ENCODE measurements at places on chromosomes 11 and 22.
A peak's percentile ranks its signal among the peaks of the same experiment; 100 is the strongest.

DNA sequence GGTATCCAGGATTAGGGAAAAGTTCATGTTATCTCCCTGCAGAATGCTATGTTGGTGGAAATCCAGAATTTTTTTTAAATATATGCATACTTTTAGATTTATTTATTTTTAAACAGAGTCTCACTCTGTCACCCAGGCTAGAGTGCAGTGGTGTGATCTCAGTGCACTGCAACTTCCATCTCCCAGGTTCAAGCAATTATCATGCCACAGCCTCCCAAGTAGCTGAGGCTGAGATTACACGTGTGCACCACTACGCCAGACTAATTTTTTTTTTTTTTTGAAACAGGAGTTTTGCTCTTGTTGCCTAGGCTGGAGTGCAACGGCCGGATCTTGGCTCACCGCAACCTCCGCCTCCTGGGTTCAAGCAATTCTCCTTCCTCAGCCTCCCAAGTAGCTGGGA, 2.6 kb downstream of the PACSIN2 start:
- DNase-seq: no peak

- DNase-seq: peak; percentile 84
Measured at GRCh38 chr22:20552443-20553401, 45.3 kb downstream of the MED15 start.

DNA sequence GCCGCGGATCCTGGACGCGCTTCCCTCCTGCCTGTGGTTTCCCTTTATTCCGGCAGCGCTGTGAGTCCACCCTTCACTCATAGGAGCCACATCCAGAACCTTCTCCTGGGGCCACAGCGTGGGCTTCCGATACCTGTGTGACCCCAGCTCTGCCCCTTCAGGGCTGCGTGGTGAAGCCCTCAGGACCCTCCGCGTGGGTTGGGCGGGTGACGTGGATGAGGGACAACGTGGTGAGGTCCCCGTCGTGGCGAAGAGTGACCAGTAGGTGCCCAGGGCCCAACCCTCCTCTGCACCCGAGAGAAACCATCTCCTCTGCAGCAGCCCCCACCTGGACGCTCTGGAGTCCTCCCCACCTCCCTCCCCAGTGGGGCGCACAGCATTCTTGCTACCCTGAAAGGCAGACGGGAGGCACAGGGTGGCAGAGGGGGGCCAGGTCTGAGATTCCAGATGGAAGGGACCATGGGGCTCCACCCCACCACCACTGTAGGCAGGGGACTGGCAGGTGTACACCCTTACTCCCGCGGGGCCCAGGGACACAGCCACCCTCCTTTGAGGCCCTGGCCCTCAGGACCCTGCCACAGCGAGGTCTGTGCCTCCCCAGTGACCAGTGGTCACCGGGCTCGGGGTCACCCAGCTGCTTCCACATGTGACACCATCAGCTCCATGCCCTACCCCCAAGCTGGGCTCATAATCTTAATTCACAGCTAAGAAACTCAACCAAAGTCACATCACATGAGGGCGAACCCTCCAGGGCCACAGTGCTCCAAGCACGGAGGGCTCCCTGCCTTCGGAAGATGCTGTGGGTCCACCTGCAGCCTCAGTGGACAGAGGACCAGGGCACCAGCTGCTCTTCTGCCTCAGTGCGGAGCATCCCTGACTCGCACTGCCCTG, 3.4 kb upstream of the ZBED4 start:
- DNase-seq: no peak

DNA sequence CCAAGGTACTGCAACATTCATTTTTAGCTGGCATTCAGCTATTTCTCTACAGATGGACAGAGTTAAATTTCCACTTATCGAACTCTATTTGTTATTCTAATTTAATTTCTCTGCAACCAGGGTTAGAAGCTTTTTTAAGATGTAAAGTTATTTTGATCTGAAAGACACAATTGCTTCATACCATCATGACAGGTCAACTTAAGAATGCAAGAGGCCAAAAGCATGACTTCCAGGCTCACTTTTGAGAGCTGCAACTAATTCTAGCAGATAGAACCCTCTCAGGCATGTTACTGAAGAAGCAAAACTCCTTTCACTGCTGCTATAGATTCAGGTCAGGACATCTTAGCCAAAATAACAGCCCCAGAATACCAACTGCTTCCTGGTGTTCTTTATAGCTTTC, 86.5 kb upstream of the GALNT18 start:
- peak; percentile 4 for DNase-seq

GRCh38 chr22:19742160-19743066, 18.2 kb upstream of the TBX1 start:
- no peak for DNase-seq

- DNase-seq: no peak
Measured at GRCh38 chr22:27794226-27794625, 7.3 kb downstream of the MN1 start.

DNA sequence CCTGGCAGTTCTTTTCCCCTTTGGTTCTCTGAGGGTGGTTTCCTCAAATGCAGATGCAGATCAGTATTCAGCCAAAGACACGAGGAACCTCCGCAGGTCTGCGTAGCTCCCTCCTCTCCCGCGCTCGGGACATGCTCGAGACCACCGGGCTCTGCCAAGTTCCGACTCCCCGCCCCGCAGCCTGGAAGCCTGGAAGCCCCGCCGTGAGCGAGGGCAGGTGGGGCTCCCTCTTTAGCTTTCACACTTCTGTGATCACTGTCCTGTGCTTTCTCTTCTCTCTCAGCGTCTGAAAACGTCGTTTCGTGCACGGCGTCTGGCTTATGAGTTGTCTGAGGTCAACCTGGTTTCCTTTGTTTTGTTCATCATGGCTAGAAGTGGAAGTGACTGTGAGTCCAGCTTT, 26.6 kb downstream of the ZBED4 start:
- no peak for DNase-seq

DNA sequence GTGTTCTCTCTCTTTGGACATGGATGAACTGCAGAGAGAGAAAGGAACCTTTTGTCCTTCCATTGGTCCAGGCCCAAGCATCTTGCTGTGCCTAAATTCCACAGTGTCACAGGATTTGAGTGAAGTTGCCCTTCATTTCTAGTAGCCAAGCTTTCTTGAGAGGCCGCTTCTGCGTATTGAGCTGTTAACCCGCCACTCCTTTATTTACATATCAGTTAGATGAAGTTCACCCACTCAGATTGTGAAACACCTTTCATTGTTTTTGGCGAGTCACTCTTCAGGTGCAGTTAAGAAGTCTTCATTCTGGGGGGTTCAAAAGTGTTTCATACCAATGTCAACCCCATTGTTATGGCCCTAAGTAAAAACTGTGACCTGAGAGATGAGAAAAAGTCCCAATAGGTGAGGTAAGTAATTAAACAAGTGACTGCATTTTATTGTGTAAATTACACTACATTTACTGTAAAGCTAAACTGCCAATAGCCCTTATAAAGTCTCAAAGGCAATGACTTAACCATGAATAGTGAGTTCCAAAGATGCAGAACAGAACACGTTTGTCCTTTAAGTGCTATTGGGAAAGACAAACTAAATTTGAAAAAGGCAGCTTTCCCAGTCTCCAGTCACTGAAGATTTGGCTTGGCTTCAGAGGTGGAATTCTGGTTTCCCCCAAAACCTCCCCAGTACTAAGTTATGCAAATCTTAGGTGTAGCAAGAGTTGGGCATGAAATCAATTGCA, 61.0 kb downstream of the APIP start:
- no peak for DNase-seq

- DNase-seq: no peak
Measured at GRCh38 chr11:69645801-69646492, 5.0 kb downstream of the CCND1 start.

All from AG10803 (cell line).